ENCODE measurements at places on chromosomes 2 and 18. TPM values are rescaled to one million over a fixed set of nuclear protein-coding genes. Genes with fewer than 3 reads are reported as not detected.

Gene LAMA1
- not detected for polyA plus RNA-seq

Gene HOXD9
- not detected for polyA plus RNA-seq

Gene AQP12A
- polyA plus RNA-seq = not detected

Gene SLC5A7
- polyA plus RNA-seq = not detected

Gene HOXD8
- polyA plus RNA-seq = not detected

Gene POTEJ
- polyA plus RNA-seq = not detected

Gene TRABD2A
- polyA plus RNA-seq = 81.2 TPM

Gene CNNM4
- 0.94 TPM for polyA plus RNA-seq

Gene COX7A2L
- polyA plus RNA-seq = 267 TPM

Gene SERPINB5
- not detected for polyA plus RNA-seq

Gene SLC23A3
- not detected for polyA plus RNA-seq

Gene HDAC4
- 10.6 TPM for polyA plus RNA-seq

Gene SPP2
- polyA plus RNA-seq = not detected

Gene SDC1
- polyA plus RNA-seq = not detected

Gene FIGN
- polyA plus RNA-seq = not detected

Gene FOXD4L1
- polyA plus RNA-seq = not detected

Gene IL36A
- polyA plus RNA-seq = 0.56 TPM

Gene UGT1A5
- polyA plus RNA-seq = not detected

Gene ME2
- 50.8 TPM for polyA plus RNA-seq

Gene TMEM163
- not detected for polyA plus RNA-seq

Gene RNF149
- polyA plus RNA-seq = 67.6 TPM

Gene NCKAP5
- polyA plus RNA-seq = not detected

Gene TCF23
- not detected for polyA plus RNA-seq

Gene SCN7A
- polyA plus RNA-seq = not detected

Gene IL1F10
- not detected for polyA plus RNA-seq

Gene LOXHD1
- polyA plus RNA-seq = not detected

Gene PIGN
- 15.4 TPM for polyA plus RNA-seq

Gene SERPINB3
- polyA plus RNA-seq = not detected

Gene PTMA
- 1,347 TPM for polyA plus RNA-seq

Gene LRRC30
- not detected for polyA plus RNA-seq

Gene ACOXL
- polyA plus RNA-seq = not detected
